DMS153 (cell line): ENCODE measurements at places on chromosomes 16 and 17.

DNA sequence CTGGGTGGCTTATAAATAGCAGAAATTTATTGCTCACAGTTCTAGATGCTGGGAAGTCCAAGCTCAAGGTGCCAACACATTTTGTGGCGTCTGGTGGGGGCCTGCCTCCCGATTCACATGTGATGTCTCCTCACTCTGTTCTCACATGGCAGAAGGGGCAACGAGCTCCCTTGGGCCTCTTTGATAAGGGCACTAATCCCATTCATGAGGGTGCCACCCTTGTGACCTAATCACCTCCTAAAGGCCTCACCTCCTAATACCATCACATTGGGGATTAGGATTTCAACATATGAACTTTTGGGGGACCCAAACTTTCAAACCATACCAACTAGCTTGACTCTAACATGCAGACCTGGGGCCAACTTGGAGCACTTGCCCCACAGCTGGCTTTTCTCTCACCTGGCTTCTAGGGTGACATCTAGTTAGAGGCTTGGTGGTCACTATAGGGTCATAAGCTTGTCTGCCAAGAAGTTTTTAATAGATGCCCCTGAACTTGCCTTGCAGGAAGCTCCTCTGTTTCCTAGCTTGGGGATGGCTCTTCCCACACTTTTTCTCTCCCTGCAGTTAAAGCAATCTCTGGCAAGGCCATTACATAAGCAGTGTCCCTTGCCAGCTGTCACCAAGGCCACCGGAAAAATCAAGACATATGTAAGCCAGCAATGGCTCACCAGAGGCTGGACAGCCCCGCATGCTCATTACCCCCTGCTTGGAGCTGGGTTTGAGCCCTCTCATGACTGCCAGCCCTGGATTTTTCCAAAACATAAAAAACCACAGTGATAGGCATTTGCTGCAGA lies 8.4 kb upstream of the MED9 start:
- no peak for DNase-seq

- DNase-seq = no peak
Observed at GRCh38 chr17:21297597-21297996, 13.1 kb downstream of the MAP2K3 start.

GRCh38 chr17:66165537-66166123 lies 26.3 kb downstream of the CEP112 start:
- peak; percentile 11 for DNase-seq

DNA sequence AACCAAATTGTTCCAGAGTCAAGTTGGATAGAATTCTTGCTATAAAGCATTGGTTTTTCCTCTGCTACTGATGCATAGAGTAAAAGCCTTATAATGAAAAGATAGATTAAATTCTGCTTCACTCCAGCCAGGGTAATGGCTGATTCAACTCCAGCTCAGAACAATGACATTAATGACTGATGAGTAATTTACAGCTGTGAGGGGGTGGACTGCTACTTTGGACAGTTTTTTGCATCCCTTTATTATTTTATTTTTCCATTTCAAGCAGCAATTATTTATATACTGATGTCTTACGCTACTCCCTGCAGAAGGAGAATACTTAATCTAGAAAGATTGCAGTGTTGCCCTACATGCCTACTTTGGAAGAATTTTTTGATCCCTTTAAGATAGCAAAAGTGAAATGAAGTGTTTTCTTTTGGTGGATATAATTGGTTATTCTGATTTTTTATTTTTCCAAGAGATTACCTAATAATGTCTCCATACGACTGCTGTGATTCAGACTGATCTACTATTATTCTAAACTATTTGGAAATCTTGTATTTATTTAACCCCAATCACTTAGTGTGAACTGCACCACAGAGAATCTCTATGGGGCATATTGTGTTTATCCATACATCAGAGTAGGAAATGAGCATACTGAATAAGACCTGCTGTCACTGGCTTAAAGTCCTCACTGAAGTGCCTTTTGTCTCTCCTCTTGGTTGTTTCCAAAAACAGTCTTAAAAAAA lies 149.5 kb downstream of the TRIM37 start:
- no peak for DNase-seq

DNA sequence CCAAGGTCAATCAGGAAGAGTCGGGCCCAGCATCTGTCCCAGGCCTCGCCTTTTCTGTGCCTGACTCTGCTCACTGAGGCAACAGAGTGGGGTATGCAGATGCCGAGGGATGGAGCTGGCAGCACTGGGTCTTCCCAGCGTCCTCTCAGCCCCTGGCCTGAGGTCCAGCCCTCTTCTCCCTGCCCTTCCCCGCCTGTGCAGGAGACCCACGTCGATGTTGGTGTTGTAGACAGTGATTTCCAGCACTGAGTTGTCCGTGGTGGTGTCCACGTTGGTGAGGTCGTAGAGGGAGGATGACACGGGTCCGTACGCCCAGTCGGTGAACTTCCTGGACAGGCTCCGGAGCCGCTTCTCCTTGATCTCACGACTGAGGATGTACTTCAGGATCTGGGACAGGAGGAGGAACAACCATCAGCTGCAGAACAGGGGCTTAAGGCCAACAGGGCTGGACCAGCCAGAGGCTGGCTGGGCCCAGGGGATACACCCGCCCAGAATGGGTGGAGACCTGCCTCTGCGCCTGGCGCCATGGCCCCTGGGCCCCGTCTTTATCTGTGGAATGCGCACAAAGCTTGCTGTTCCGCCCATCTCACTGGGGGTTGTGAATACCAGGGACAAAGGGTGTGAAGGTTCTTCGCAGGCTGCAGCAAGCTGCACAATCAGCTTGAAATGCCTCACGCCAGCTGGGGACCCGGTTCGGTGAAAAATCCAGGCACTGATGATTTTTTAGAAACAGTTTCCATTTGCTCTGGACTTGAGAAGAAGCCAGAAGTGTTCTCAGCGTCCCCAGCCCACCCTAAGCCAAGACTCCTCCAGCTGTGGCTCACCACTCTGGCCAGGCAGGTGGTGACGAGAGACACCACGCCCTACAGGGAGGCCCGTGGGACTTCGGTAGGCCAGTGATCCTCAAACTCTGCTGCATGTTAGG lies 27.5 kb downstream of the TRPV3 start:
- DNase-seq = no peak

DNA sequence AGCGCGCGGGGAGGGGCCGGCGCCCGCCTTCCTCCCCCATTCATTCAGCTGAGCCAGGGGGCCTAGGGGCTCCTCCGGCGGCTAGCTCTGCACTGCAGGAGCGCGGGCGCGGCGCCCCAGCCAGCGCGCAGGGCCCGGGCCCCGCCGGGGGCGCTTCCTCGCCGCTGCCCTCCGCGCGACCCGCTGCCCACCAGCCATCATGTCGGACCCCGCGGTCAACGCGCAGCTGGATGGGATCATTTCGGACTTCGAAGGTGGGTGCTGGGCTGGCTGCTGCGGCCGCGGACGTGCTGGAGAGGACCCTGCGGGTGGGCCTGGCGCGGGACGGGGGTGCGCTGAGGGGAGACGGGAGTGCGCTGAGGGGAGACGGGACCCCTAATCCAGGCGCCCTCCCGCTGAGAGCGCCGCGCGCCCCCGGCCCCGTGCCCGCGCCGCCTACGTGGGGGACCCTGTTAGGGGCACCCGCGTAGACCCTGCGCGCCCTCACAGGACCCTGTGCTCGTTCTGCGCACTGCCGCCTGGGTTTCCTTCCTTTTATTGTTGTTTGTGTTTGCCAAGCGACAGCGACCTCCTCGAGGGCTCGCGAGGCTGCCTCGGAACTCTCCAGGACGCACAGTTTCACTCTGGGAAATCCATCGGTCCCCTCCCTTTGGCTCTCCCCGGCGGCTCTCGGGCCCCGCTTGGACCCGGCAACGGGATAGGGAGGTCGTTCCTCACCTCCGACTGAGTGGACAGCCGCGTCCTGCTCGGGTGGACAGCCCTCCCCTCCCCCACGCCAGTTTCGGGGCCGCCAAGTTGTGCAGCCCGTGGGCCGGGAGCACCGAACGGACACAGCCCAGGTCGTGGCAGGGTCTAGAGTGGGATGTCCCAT lies 232.8 kb downstream of the SEC14L1 start:
- DNase-seq = no peak

GRCh38 chr17:72642720-72643119 lies 449.8 kb downstream of the SLC39A11 start:
- no peak for DNase-seq

DNA sequence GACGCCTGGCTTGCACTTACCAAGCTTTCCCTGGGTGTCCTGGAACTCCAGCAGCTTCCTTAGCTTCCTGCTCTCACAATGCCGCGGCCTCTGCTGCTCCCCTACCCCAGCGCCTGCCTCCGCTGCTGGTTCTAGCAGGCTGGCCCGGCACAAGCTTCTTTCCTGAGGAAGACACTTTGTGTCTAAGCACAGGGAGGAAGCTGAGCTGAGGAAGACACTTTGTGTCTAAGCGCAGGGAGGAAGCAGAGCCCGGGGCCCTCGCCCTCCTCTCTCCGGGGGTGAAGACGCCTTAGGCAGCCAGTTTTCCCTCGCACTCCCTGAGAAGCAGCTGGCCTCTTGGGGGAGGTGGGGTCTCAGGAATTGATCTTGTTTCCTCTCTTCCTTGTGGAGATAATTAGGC lies 64.9 kb downstream of the PLD6 start:
- no peak for DNase-seq

GRCh38 chr16:28569021-28569420 lies 15.3 kb downstream of the SGF29 start:
- DNase-seq = no peak

- DNase-seq = no peak
Observed at GRCh38 chr16:28261942-28262341, 30.4 kb upstream of the SBK1 start.
